ENCODE measurements at places on chromosomes 3 and 15. TPM values are rescaled to one million over a fixed set of nuclear protein-coding genes. Genes with fewer than 3 reads are reported as not detected.

Gene LRRC34
- 2.9 TPM for total RNA-seq

- DNase-seq: no peak
Measured at GRCh38 chr3:11791339-11792200, 55.1 kb downstream of the TAMM41 start.

DNA sequence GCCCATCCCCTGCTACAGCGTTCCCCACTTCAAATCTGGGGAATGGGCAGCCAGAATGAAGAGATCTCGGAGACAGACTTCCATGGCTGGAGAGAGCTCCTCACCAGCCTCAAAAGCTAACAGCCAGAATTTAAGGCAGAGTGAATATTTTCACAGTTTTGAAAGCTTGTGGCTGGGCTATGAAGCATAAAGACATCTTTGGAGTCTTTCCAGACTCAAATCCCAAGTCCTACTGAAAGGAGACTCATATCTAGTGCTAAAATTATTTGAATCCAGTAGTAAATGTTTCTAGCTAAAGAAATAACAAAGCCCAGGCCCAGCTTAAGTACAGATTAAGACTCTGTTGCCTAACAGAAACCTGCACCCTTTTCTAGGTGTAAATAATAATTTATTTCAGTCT is 628.4 kb upstream of the ALCAM start:
- no peak for DNase-seq

- DNase-seq: no peak
Measured at GRCh38 chr15:67253549-67254237, 768 bp downstream of the AAGAB start.

DNA sequence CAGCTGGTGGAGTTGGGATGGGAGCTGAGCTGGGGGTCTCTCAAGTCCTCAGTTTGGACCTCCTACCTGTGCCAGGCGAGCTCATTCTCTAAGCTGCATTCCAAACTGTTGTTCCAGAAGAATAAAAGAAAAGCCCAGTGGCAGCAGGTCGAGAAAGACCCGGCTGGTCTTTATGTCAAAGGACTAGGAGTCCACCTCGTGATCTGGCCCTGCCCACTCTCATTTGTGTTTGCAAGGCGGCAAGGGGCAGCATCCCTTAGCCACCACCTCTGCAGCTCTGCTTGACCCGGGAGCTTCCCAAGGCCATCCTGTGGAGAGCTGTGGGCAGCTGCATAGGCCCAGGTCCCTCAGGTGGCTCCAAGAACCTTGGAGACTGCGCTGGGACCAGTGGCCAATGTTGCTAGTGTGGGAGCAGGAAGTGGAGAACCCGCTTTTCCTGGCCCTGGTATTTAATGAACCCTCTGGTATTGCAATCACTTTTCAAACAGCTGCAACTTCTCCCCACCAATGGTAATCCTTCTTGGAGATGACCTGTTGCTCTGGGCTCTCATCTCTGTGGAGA is 30.9 kb downstream of the KY start:
- DNase-seq: no peak

Gene PPARG
- 2.7 TPM for total RNA-seq

Gene TRIM42
- not detected for total RNA-seq

- DNase-seq: no peak
Measured at GRCh38 chr3:148974726-148975125, 16.6 kb upstream of the GYG1 start.

Gene ACKR2
- total RNA-seq: 0.44 TPM

DNA sequence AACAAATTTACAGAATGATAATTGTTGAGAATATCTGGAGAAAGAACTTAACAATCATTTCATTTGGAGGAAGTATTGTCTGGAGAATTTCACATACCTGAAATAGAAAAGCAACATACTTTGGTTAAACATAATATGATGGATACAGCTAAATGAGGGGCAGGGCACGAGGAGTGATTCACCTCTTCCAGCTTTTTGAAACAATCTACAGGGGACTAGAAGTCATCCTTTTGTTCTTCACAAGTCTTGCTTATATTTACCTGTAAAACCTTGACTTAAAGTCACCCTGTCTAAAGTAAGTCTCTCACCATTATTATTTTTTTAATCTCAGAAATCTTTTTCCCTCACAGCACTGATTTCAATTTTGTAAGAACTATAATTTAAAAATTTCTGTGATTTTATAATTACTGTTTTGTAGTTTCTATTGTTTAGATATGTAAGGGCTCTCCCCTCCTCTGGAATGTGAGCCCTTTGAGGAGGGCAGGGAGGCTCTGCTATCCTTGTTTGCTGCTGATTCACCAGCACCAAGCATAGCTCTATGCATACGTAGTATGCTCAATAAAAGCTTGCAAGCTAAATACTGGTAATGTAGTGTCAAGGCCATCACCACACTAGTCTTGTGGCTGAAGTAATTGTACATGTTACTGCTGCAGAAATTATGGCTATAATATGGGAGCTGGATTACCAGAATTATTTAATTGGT is 193.9 kb upstream of the THRB start:
- DNase-seq: no peak

DNA sequence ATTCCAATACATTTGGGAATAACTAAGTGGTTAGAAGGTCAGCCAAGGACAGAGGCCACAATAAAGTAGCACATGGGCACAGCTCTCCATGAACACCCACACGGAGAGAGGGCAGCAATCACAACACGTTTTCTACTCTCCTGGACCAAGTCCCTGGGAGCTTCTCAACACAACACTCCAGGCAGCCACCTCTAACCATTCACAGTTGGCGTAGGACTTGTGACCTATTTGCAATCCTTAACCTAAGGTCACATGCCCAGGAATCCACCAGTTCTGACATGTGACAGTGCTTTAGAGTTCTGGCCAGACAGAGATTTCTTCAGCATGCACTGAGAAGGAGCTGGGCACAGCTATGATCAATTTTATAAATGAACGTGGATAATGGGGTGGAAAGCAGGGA is 280.8 kb downstream of the SHQ1 start:
- no peak for DNase-seq

DNA sequence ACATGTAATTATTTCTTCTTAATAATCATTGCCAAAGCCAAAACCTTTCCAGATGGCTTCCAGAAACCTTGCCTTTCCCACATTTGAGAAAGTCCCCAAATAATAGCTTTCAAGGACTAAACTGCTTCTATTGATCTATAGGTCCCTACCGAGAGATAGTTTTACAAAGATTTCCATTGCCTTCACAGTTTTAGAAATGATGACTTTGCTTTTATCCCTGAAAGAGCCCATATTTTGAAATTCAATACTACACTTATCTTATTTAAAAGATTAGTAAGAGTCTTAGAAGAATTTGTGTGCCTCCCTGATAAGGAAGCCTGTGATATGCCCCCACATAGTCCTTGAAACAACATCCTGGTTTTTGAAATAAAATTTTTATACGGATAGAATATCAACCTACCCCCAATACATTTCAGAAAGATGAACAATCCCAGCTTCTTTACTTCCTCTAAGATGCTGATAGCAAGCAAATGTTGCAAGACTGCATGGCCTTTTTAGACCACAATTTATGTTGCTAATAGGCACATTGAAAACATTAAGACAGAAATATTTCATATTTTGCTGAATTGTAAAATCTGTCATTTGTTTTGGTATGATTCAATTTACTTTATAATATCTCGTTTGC is 146.3 kb downstream of the TMCO5A start:
- no peak for DNase-seq

Gene SOX2
- not detected for total RNA-seq

GRCh38 chr3:36542186-36542585 is 161.9 kb downstream of the STAC start:
- no peak for DNase-seq

- DNase-seq: peak; percentile 81
Measured at GRCh38 chr3:134794950-134795745, at the start of gene EPHB1. Gene EPHB1, plus strand, starts transcription at chr3:134795260.

Gene PLA2G4F
- not detected for total RNA-seq

DNA sequence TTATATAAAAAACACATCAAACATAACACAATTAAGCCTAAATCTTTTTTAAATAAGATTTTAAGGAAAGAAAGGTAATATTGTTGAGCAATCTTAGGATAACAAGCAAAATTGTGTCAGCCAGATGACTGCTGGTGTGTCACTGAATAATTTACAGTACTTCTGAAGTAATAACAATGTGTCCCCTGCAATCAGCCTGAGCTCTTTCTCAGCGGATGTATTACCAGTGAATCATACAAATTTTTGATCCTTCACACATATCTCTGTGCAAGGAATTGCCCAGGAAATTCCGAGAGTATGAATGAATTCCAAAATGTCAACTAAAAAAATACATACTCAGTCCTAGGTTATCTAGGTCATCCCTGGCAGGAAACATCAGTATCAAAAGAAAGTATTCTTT is 76.6 kb upstream of the PTX3 start:
- no peak for DNase-seq

GRCh38 chr3:138681463-138682220 is 73.1 kb downstream of the FAIM start:
- DNase-seq: no peak

DNA sequence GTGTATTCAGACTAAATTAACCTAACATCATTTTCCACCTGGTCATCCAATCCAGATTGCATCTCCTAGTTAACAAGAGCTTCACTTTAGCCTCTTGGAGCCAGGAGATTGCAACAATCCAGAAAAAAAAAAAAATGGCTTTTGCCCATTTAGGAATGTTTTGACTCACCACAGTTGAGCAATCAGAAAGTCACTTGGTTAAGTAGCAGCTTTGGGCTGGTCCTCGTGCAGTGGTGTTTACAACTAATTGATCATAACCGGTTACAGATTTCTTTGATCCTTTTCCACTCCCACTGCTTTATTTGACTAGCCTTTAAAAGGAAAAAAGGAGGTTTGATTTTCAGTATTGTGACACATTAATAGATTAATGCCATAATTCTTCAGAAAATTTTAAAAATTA is 688.8 kb upstream of the CCDC54 start:
- no peak for DNase-seq

Gene ZBTB47
- total RNA-seq: 1.0 TPM

- no peak for DNase-seq
Measured at GRCh38 chr3:58179235-58180098, 31.3 kb downstream of the DNASE1L3 start.

Gene TMEM266
- 0.14 TPM for total RNA-seq

GRCh38 chr15:97992823-97993222 is 32.3 kb downstream of the ARRDC4 start:
- DNase-seq: no peak

- no peak for DNase-seq
Measured at GRCh38 chr3:76615719-76616118, 424.2 kb upstream of the ROBO2 start.

Gene SLC27A2
- total RNA-seq: 22.5 TPM

- DNase-seq: no peak
Measured at GRCh38 chr15:78073046-78073787, 4.3 kb downstream of the TBC1D2B start.

DNA sequence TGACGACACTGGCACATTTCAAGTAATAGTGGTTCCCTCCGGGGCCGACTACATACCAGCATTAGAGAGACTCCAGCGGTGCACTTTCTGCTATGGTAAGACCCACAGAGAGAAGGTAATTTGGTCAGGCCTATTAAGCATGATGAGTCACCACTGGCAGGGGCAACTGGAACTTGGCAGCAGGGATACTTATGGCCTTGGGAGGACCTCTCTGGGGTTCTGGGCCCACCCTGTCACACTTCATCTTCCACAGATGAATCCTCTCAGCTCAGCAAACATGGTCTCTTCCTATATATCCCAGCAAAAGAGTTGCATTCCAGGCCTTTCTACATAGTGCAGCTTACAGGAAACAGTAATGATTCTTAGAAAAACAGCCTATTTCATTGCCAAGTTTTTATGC is 88.0 kb downstream of the PIK3R4 start:
- DNase-seq: no peak

Gene CD96
- total RNA-seq: 39.0 TPM

Gene CA12
- 0.07 TPM for total RNA-seq

- no peak for DNase-seq
Measured at GRCh38 chr3:56711344-56711743, 28.3 kb upstream of the TASOR start.

DNA sequence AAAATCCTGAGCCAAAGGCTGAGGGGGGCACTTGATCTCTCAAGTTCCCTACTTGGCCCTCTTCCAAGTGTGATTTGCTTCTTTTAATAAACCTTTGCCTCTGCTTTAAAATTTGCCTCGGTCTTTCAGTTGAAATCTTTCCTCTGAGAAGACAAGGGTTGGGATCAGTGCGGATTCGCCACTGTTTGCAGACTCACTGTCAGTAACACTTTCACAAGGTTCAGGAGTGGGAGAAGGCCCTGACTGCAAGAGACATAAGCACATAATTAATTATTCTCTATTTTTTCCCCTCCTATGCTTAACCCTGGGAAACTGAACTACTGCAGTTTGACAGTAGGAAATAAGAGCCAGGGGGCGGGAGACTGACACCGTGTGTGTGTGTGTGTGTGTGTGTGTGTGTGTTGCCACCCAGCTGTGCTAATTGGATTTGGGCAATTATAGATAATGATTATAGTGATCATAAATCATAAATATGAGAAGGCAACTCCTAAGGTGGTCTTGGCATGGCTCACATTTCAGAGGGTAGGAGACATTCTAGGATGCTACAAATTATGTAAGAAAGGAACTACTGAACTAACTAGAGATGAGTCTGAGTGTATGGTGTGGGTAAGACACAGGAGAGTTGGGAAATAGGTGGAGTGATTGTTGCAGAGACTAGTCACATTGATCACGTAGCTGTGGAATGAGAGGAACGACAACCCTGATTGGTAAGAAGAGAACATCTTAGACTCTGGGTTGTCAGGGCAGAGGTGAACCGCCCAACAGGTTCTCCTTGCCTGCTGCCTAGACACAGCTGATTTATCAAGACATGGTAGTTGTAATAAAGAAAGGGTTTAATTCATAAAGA is 5.5 kb upstream of the ZNF662 start:
- no peak for DNase-seq

- DNase-seq: no peak
Measured at GRCh38 chr15:25619761-25620160, 180.9 kb upstream of the UBE3A start.

- DNase-seq: no peak
Measured at GRCh38 chr3:38459499-38460048, 5.9 kb downstream of the ACVR2B start.

DNA sequence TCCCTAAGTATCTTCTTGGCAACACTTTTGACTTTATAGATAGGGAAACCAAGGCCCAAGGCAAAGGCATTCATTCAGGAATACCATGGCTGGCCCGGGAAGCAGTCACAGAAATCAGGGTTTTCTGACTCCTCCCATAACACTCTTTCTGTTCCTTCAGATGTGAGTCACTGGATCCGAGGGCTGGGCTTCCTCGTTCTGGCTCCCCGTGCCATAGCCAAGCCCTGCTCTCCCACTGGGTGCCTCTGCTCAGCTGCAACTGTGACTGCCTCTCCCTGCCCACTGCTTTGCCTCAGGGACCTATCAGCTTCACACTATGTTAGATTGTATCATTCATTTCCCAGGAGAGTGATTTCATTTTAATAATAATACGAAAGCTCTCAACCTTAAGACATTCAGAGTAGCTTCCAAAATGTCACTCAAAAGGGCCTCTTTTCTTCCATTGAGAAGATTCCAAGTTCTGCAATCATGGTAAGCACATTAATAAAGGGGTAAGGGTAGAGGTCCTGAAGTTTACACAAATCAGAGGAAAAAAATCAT is 50.2 kb downstream of the GABRB3 start:
- DNase-seq: no peak

GRCh38 chr3:179082416-179082815 is 10.8 kb upstream of the ZMAT3 start:
- DNase-seq: no peak

GRCh38 chr3:161890147-161890625 is 393.6 kb downstream of the OTOL1 start:
- DNase-seq: no peak

Gene EOMES
- total RNA-seq: 1.5 TPM
